ENCODE measurements at places on chromosomes 6 and 20. TPM values are rescaled to one million over a fixed set of nuclear protein-coding genes. Genes with fewer than 3 reads are reported as not detected.

GRCh38 chr6:146548898-146549374, 5.3 kb downstream of the RAB32 start:
- no peak for DNase-seq

DNA sequence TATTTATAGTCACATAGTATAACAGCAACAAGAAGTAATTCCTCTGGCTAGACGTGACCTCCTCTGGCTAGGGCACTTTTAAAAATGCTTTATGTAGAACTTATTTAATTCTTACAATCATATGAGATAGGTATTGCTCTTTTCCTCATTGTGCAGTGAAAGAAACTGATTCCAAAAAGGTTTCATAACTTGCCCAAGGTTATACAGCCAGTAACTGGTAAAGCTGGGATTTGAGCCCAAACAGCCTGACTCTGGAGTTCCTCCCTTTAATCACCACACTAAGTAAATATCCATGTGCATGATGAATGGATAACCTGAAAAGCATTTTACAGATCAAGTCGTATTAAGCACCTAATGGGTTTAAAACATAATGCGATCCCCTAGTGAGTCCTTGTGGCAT, 214.6 kb downstream of the PRL start:
- no peak for DNase-seq

- DNase-seq = no peak
Observed at GRCh38 chr6:1346101-1346500, 34.2 kb downstream of the FOXQ1 start.

DNA sequence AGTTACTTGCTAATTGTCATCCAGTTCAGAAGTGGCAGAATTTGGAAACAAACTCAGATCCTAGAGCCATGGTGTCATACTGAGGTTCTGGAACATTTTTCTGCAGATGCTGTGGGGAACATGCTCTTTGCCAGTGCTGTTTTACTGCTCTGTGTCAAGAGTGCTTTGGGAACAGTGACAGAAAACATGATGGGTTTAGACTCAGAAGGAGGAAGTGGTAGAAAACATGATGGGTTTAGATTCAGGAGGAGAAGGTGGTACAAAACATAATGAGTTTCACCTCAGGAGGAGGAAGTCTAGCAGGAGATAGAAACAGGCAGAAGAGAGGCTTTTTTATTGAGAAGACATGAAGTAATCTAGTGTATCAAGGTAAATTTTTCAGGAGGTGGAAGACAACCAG, 815.5 kb downstream of the DHX35 start:
- DNase-seq = no peak

GRCh38 chr20:59151820-59152219, 11.8 kb upstream of the ZNF831 start:
- DNase-seq = no peak

GRCh38 chr6:19180348-19181072, 656.7 kb upstream of the ID4 start:
- DNase-seq = peak; percentile 70

DNA sequence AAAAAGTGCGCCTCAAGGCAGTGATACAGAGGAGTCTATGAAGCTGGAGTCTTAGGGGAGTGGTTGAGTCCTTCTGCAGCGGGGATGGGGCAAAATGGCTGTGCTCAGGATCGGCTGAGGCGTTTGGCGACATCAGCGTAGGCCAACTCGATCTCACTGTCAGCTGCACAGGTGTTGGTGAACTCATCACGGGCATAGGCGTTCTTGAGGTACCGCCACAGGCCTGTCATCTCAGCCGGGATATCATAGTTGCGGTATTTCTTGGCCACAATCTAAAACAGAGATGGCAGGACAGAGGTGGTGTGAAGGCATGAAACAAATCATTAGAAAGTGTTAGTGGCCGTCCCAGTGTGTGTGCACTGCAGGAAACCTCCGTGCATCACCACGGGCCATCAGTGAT, 112.7 kb downstream of the CLIC5 start:
- no peak for DNase-seq

DNA sequence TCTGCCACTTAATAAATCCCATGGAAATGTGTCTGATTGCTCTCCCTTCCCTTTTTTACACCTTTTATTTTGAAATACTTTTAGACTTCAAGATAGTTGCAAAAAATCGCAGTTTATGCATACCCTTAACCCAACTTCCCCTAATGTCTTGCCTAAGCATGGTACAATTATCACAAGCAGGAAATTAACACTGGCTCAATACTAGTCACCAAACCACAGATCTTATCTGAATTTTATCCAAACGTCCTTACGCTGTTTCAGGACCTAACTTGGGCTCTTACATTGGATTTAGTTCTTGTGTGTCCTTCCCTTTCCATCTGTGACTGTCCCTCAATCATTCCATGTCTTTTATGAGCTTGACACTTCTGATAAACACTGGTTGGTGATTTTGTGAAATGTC, 146.3 kb downstream of the ZNF217 start:
- no peak for DNase-seq

- no peak for DNase-seq
Observed at GRCh38 chr20:62797671-62798532, 1.6 kb downstream of the MRGBP start.

DNA sequence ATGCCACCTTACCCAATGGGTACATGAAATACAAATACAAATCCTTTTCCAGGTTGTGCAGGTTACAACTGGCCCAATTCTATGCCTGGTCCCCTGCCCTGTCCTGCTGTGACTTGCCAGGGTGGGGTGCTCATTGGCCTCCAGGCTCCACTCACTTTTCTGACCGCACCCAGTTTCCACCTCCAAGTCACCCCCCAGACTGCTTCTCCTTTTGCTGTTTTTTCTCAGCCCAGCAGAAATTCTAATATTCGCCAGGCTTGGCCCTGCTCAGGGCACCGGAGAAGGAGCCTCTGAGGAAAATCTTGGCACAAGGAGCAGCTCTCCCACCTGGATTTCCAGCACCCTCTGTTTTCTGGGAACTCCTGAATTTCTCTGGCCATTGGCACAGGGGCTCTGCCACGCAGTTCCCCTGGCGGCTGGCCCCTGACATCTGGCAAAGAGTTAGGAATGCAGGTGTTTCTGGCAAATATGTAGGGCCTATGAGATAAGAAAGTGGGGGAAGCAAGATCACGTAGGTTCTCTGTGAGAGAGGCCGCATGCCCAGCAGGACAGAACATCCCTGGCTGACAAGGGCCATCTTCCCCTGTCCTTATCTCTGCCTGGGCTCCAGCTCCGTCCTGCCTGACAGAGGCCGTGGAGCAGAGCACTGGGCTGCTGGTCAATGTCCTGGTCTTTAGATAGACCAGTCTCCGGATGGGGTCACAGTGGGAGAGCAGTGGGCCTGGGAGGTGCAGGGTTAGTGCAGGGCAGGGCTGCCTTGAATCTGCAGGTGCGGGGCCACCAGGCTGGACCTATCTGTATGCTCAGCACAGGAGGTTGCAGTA, 2.9 kb upstream of the RAET1E start:
- no peak for DNase-seq

GRCh38 chr6:133157995-133158394, 83.2 kb upstream of the EYA4 start:
- DNase-seq = no peak

- DNase-seq = no peak
Observed at GRCh38 chr6:145028144-145028818, 707.0 kb downstream of the EPM2A start.

GRCh38 chr20:47356220-47356525, 326 bp downstream of the ZMYND8 start:
- DNase-seq = no peak

DNA sequence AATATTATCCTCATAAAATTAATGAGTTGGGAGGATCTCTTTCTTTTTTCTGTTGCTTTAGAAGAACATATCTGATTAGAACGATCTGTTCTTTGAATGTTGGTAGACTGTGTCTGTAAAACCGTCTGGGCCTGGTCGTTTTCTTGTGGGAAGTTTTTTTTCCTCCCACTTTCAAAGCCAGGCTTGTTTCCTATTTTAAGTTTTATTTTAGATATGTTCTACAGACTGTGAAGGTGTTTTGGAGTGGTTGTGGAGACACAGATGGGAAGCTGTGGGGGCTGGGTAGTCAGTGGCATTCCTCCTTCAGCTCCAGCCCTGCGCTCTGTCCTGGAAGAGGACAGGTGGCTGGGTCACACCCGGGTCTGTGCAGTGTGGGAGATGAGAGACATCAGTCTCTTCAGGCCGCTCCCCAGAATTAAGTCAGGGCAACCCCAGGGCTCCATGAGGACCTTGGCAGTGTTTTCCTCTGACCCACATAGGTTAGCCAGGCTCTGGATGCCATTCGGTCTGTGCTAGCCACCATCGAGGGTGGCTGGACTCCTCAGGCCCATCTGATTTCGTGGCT, 92.0 kb upstream of the SCP2D1 start:
- no peak for DNase-seq

ADGRB3 gene
- 9.6 TPM for total RNA-seq

SLC35D3 gene
- total RNA-seq = not detected

ISM1 gene
- total RNA-seq = 47.3 TPM

DNA sequence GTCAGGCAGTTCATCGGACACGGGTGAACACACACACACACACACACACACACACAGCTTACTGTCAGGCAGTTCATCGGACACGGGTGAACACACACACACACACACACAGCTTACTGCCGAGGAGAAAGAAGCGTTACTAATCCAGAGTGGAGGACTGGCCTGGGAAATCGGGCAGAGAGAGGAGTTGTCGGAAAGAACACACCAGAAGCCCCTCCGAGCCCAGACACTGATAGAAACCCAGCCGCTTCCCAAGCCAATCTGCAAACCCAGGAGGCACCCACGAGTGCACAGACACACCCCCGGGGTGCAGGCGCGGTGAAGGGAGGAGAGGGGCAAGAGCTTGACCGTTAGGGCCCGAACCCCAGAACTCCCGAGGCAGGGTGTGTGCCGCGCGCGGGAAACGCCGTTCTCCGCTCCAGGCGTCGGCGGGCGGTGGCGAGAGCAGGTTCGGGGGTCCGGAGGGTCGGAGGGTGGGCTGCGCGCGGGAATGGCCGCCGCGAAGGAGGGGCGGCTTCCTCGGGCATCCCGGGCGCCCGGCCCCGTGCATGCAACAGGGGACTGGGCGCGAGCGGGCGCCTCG, 636 bp downstream of the ELOVL2 start:
- no peak for DNase-seq

SIRPD gene
- total RNA-seq = not detected

DNA sequence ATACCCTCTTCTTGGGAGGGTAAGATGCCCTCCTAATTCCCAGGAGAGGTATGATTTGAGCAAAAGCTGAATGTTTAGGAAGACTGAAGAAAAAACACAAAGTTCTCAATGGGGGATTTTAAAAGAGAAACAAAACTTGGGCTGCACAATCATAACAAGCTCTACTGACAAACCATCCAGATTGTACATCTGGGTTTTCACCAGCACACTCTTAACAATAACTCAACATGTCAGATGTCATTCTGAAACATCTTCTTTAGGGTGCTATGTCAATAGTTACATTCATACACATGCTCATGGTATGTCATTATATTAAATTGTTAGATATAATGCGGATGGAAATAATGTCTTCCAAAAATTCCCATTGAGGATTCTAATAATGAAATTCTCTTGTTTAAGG, 95.1 kb downstream of the ASCC3 start:
- DNase-seq = no peak

VSTM2L gene
- not detected for total RNA-seq

- no peak for DNase-seq
Observed at GRCh38 chr20:1809611-1810510, 85.3 kb upstream of the SIRPA start.

- no peak for DNase-seq
Observed at GRCh38 chr6:31558631-31559500, 11.5 kb downstream of the NFKBIL1 start.

C20orf144 gene
- total RNA-seq = not detected

GRCh38 chr6:153956808-153957207, 82.2 kb upstream of the OPRM1 start:
- DNase-seq = no peak

GRCh38 chr6:30260036-30260504, 46.9 kb upstream of the TRIM26 start:
- DNase-seq = no peak

GRCh38 chr6:6577735-6578134, 10.8 kb upstream of the LY86 start:
- no peak for DNase-seq

FAM209B gene
- total RNA-seq = not detected

LINC00237 gene
- total RNA-seq = not detected

Data from tibial nerve (tissue), 4 donors.